ENCODE measurements at places on chromosomes 7 and 10.

DNA sequence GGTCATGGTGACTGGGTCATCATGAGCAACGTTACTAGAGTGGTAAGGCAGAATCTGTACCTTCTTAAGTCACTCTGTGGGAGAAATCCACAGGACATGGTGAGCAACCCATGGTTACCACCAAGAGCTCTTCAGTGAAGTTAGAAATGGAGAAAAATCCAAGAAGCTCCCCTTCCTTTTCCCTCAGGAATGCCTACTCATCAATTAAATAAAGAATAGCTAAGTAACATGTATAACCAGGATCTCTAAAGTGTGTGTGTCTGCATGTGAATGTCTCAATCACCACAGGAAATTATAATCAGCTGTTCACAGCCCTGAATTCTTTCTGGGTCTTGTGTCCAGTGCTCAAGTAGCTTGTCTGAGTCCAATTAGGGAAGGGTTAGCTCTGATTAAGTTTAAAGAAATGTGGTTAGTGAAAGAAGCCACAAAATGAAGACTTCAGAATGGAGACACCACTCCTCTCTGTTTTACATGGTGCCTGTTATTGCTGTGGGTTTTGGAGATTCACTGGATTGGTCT lies 73.2 kb downstream of the SEM1 start:
- DNase-seq: no peak

GRCh38 chr10:30987463-30987862 lies 44.2 kb downstream of the ZNF438 start:
- DNase-seq: no peak

GRCh38 chr7:78673272-78673671 lies 780.2 kb downstream of the MAGI2 start:
- DNase-seq: no peak

GRCh38 chr7:20284771-20285143 lies 45.9 kb upstream of the ITGB8 start:
- DNase-seq: no peak

- DNase-seq: no peak
Observed at GRCh38 chr10:49418328-49418727, 22.4 kb upstream of the DRGX start.

All from COLO829 (cell line).